ENCODE measurements at places on chromosomes 13 and 19. TPM values are rescaled to one million over a fixed set of nuclear protein-coding genes. Genes with fewer than 3 reads are reported as not detected.

DNA sequence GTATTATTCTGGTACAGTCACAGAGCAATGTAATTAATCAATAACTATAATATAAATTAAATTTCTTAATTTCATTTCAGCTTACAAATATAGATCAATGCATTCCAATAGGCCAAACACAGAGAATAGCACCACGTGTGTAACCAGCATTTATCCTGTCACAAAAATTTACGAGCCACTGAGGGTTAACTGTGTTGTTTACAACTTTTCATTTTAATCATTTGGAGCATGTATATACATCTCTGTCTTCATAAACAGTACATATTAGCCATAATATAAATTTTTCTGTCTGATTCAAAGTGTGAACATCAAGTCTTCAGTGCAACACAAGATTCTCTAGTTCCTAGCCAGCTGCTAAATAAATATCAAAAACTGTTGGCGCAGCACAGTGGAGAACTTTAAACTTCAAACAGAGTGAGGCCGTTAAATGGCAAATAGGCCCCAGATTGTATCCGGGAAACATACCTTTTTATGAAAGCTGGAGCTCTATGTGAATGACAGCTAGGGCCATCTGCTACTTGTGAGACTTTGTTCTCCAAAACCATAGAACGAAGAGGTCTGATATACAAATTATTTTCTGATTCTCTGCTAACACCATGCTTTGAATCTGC, 105.1 kb downstream of the TBC1D4 start:
- no peaks in the 10 kb centered on the region for H3K27me3 ChIP-seq
- peaks cover 6% of the 10 kb centered on the region for H3K4me1 ChIP-seq
- no peak overlapping the region for H3K27ac ChIP-seq

LRP3 gene
- 4.3 TPM for polyA plus RNA-seq

CEACAM4 gene
- polyA plus RNA-seq = not detected

GRCh38 chr13:37187105-37187504, 81.6 kb upstream of the CSNK1A1L start:
- no peak overlapping the region for H3K27ac ChIP-seq
- DNase-seq = no peak
- H3K36me3 ChIP-seq = no peaks in the 10 kb centered on the region
- no peaks in the 10 kb centered on the region for H3K4me1 ChIP-seq
- H3K27me3 ChIP-seq = no peaks in the 10 kb centered on the region

GNA15 gene
- 0.10 TPM for polyA plus RNA-seq

POU2F2 gene
- polyA plus RNA-seq = 5.1 TPM

CYP4F11 gene
- not detected for polyA plus RNA-seq

IGFL3 gene
- polyA plus RNA-seq = not detected

DNA sequence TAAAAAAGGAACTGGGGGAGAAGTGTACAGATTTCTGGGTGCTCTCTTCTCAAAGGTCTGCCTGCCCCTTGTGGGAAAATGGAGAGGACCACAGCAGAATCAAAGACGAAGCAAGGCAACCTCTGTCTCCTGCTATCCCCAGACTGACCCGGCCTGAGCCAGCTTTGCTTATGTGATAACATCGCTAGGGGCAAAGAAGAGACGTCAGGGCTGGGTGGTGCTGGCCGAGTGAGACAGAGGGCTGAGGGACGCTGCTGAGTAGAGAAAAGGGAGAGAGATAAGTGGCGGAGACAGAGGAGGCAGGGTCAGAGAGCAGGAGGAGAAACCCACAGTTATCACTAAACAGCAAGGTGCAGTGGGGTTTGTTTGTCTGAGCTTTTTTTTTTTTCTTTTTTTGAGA, 4.6 kb upstream of the MUC16 start:
- no peaks in the 10 kb centered on the region for H3K36me3 ChIP-seq
- H3K27ac ChIP-seq = no peak overlapping the region
- no peaks in the 10 kb centered on the region for H3K27me3 ChIP-seq
- H3K4me3 ChIP-seq = no peak overlapping the region
- H3K4me1 ChIP-seq = no peaks in the 10 kb centered on the region
- no peak for DNase-seq

GRCh38 chr19:49056101-49056901, 1.2 kb downstream of the CGB7 start:
- DNase-seq = peak; percentile 76
- H3K27me3 ChIP-seq = peaks cover 63% of the 10 kb centered on the region
- peaks cover 9% of the 10 kb centered on the region for H3K4me1 ChIP-seq
- H3K4me3 ChIP-seq = peak overlapping the region; percentile 73

- peaks cover 26% of the 10 kb centered on the region for H3K4me1 ChIP-seq
- H3K27ac ChIP-seq = 0 out of 2 replicates have a peak overlapping the region, but pooled peaks have one; percentile 19
- peak; percentile 59 for DNase-seq
- peaks cover 29% of the 10 kb centered on the region for H3K27me3 ChIP-seq
- H3K4me3 ChIP-seq = peak overlapping the region; percentile 84
These were observed 2.0 kb downstream of the ZBTB7A start for GRCh38 chr19:4064496-4065260.

DNA sequence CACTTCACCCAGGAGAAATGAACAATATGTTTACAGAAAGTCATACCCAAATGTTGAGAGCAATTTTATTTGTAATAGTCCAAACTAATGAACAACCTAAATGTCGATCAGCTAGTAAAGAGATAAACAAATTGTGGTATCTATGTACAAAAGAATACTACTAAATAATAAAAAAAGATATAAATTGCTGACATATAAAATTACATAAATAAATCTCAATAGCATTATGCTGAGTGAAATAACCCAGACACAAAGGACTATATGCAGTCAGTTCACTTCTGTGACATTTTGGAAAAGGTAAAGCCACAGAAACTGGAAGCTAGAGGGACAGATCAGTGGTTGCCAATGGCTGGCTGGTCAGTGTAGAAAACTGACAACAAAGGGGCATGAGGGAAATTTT, 346.0 kb upstream of the PCDH20 start:
- no peak for DNase-seq
- H3K27me3 ChIP-seq = no peaks in the 10 kb centered on the region
- H3K4me3 ChIP-seq = no peak overlapping the region
- no peaks in the 10 kb centered on the region for H3K4me1 ChIP-seq

- H3K4me3 ChIP-seq = no peak overlapping the region
- 0 out of 2 replicates have a peak, but pooled peaks cover 6% of the 10 kb centered on the region for H3K4me1 ChIP-seq
- H3K36me3 ChIP-seq = no peaks in the 10 kb centered on the region
- no peak overlapping the region for H3K27ac ChIP-seq
These were observed 15.2 kb upstream of the SHFL start for GRCh38 chr19:10070730-10071446.

DNA sequence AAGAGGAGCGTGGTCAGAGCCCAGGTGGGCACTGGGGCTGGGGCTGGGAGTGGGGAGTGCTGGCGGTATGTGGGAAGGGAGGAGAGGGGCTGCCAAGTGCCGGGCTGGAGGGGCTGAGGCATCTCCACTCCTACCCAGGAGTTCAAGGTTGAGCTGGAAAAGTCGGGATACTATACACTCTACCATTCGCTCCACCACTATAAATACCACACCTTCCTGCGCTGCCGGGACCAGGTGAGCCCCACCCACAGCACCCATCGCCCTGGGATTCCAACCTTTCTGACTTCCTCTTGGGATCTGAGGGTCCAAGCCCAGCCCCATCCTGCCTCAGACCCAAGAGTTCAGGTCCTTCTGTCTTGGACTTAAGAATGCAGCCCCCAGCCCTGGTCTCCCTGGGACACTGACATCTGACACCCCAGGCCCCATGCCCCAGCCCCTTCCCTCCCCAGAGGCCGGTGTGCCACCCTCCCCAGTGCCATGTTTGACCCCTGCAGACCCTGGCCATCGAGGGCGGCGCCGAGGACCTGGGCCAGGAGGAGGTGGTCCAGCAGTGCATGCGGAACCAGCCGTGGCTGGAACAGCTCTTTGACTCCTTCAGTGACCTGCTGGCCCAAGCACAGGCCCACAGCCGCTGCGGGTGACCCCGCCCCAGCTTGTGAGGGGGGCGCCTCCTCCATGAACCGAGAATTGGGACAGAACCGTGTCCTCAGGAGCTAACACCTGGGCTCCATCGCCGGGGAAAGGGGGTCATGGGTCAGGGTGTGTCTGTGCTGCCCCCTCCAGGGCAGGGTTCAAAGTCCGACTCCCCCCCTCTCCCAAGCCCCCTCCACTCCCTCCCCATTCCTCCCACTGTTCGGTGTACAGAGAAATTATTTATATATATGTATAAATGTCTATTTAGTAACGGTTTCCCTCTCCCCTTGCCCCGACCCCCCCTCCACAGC, 14.7 kb downstream of the RRAS start:
- DNase-seq = no peak
- no peaks in the 10 kb centered on the region for H3K27me3 ChIP-seq
- no peak overlapping the region for H3K27ac ChIP-seq
- no peaks in the 10 kb centered on the region for H3K4me1 ChIP-seq
- no peak overlapping the region for H3K4me3 ChIP-seq
- peaks cover 8% of the 10 kb centered on the region for H3K36me3 ChIP-seq

DNA sequence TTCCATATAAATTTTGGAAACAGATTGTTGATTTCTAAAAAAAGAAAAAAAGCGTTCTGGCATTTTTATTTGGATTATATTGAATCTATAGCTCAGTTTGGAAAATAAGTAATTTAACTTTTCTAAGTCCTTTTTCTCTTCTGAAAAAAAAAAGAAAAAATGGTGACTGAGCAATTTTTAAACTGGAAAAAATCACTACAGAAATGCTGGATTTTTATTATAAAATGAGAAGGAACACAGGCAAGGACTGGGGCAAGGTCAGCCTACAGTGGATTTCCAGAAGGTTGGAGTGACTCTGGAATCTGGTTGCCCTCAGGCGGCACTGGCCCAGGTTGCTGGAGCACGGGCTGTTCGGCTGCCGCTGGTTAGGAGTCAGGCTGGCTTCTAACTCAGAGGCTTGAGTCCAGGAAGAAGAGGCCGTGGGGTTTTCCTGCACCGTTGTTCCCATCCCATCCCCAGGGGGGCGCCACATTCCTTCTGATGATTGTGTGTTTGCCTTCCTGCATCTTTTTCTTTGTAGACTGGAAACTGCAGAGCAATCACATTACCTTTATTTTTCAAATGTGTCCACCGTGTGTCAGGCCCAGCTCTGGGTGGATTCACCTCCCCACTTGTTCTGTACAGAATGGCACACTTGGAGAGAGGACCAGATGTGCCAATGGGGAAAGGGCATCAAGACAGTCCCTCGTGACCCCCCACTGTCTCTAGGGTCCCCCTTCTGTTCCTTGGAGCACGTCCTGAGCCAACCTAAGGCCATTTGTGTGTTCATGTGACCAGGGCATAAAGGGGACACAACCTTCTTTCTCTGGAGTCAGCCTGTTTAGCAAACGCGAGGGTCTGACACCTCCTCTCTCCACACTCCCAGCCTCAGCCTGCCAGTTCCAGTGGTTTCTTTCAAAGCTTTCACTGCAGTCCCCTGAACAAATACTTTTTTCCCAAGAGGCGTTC, 44.5 kb upstream of the GTF3A start:
- H3K27ac ChIP-seq = no peak overlapping the region
- H3K27me3 ChIP-seq = no peaks in the 10 kb centered on the region
- H3K4me1 ChIP-seq = peaks cover 21% of the 10 kb centered on the region
- no peaks in the 10 kb centered on the region for H3K36me3 ChIP-seq

GRCh38 chr19:33440241-33440640, 66.7 kb downstream of the CEBPG start:
- no peak overlapping the region for H3K4me3 ChIP-seq
- H3K36me3 ChIP-seq = no peaks in the 10 kb centered on the region
- H3K27me3 ChIP-seq = no peaks in the 10 kb centered on the region
- no peaks in the 10 kb centered on the region for H3K4me1 ChIP-seq

PROSER3 gene
- polyA plus RNA-seq = 21.8 TPM

ZNF439 gene
- polyA plus RNA-seq = 4.5 TPM

ZGLP1 gene
- polyA plus RNA-seq = 5.9 TPM

LHB gene
- polyA plus RNA-seq = not detected

KIRREL2 gene
- polyA plus RNA-seq = 3.8 TPM

GRCh38 chr13:44278166-44278565, 95.5 kb upstream of the SERP2 start:
- no peaks in the 10 kb centered on the region for H3K27me3 ChIP-seq
- no peak overlapping the region for H3K27ac ChIP-seq
- no peaks in the 10 kb centered on the region for H3K36me3 ChIP-seq
- H3K4me1 ChIP-seq = no peaks in the 10 kb centered on the region
- no peak for DNase-seq
- no peak overlapping the region for H3K4me3 ChIP-seq

GRCh38 chr13:22596171-22596863, 584.5 kb upstream of the SGCG start:
- no peak overlapping the region for H3K27ac ChIP-seq
- no peaks in the 10 kb centered on the region for H3K4me1 ChIP-seq
- H3K27me3 ChIP-seq = no peaks in the 10 kb centered on the region
- no peak for DNase-seq
- H3K4me3 ChIP-seq = no peak overlapping the region
- H3K36me3 ChIP-seq = no peaks in the 10 kb centered on the region

DNA sequence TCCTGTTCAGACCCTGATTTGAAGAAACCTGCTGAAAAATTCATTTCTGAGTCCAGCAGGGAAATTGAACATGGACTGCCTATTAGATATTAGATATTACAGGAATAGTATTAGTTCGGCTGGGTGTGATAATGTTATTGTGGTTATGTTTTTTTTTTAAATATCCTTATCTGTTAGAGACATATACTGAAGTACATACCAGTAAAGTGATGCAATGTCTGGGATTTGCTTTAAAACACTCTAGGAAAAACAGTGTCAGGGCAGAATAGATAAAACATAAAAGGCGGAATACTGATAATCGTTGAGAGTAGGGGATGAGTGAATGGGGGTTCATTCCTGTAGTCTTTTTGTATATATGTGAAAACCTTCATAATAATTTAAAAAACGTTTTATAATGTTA, 28.7 kb upstream of the AMER2 start:
- no peaks in the 10 kb centered on the region for H3K27me3 ChIP-seq
- H3K27ac ChIP-seq = no peak overlapping the region
- H3K4me1 ChIP-seq = no peaks in the 10 kb centered on the region
- H3K4me3 ChIP-seq = no peak overlapping the region

DNA sequence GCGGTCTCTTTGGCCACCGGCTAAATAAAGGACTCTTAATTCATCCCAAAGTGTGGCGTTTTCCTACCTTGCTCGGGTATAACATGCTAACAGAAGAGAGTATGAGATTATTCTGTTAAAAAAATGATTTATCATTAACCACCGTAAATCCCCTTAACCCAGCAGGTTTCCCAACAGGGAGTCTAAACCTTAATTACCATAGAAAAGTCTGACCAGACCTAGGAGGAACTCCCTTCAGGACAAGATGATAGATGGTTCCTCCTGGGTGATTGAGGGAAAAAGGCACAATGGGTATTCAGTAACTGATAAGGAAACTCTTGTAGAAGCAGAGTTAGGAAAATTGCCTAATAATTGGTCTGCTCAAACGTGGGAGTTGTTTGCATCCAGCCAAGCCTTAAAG, 193.7 kb downstream of the ZNF737 start:
- peak overlapping the region; percentile 13 for H3K4me3 ChIP-seq
- H3K4me1 ChIP-seq = peaks cover 37% of the 10 kb centered on the region
- H3K27ac ChIP-seq = no peak overlapping the region
- DNase-seq = peak; percentile 34
- peaks cover 67% of the 10 kb centered on the region for H3K27me3 ChIP-seq

GRCh38 chr19:7368456-7368855, 19.7 kb downstream of the ARHGEF18 start:
- H3K4me3 ChIP-seq = no peak overlapping the region
- no peaks in the 10 kb centered on the region for H3K36me3 ChIP-seq
- H3K27me3 ChIP-seq = no peaks in the 10 kb centered on the region
- no peak for DNase-seq
- no peak overlapping the region for H3K27ac ChIP-seq
- H3K4me1 ChIP-seq = no peaks in the 10 kb centered on the region

NEK5 gene
- 0.64 TPM for polyA plus RNA-seq

GRCh38 chr13:113981611-113982295, 7.9 kb upstream of the C13orf46 start:
- H3K27ac ChIP-seq = no peak overlapping the region
- no peaks in the 10 kb centered on the region for H3K36me3 ChIP-seq
- no peak for DNase-seq
- no peak overlapping the region for H3K4me3 ChIP-seq
- no peaks in the 10 kb centered on the region for H3K4me1 ChIP-seq
- H3K27me3 ChIP-seq = no peaks in the 10 kb centered on the region
